Activated T-cell treated with anti-CD3 and anti-CD28 coated beads for 1 hour (primary cell): ENCODE measurements at places on chromosomes 7 and 10.

GRCh38 chr10:99843310-99843709 lies 60.9 kb downstream of the ABCC2 start:
- DNase-seq, result no peak

GRCh38 chr10:76411729-76412435 lies 980.5 kb downstream of the LRMDA start:
- DNase-seq, result no peak

- DNase-seq, result no peak
Observed at GRCh38 chr10:129305046-129305445, 162.0 kb upstream of the MGMT start.

DNA sequence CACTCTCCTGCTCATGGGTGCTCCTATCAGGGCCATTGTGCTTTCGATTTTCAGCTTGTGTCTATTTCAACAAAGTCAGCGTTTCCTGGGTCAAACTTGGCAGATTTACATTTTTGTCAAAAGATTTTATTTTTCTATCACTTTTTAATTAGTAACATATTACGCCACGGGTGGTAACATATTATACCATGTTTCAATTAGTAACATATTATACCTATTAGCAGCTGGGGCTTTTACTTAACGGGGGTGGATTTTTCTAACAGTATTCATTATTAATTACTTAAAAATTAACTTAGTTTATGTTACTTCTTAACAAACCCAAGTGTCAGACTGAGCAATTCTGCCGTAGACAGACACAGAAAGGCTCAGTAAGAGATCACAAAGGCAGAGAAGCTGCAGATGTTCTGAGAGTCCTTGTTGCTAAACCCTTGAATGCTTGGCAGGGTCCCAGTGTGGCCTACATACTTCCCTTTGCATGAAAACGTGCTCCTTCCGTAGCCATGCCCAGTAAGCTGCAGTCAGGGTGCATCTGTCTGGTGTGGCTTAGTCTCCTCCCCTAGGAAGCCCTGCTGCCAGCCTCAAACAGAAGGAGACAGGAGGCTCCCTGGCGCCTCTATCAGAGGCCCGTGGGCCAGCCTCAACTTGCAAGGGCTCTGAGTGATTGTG lies 263.1 kb upstream of the CXCL12 start:
- DNase-seq, result no peak

DNA sequence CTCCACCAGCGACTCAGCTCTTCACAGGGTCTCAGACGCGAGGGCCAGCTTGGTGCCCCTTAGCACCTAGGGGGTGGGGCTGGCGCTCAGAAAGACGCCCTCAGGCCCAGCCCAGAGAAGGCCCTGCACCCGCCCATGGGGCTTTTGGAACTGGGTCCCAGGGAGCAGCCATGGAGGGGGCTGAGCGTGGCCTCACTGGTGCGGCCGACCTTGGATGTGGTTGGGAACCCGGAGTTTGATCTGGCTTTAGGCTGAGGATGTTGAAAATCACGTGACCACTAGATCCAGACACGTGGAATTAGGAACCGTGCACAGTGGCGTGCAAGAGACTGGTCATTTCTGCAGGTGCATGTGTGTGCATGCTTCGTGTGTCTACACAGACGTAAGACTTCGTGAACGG lies 185.4 kb downstream of the DNAJB6 start:
- no peak for DNase-seq

GRCh38 chr10:89649051-89649450 lies 4.0 kb upstream of the PANK1 start:
- no peak for DNase-seq

GRCh38 chr7:74657692-74658177 lies at the start of gene GTF2I:
TSS of gene GTF2I (plus strand) at chr7:74657718. CDS start at chr7:74689129, 31,411 bp downstream.
- peak; percentile 31 for DNase-seq

DNA sequence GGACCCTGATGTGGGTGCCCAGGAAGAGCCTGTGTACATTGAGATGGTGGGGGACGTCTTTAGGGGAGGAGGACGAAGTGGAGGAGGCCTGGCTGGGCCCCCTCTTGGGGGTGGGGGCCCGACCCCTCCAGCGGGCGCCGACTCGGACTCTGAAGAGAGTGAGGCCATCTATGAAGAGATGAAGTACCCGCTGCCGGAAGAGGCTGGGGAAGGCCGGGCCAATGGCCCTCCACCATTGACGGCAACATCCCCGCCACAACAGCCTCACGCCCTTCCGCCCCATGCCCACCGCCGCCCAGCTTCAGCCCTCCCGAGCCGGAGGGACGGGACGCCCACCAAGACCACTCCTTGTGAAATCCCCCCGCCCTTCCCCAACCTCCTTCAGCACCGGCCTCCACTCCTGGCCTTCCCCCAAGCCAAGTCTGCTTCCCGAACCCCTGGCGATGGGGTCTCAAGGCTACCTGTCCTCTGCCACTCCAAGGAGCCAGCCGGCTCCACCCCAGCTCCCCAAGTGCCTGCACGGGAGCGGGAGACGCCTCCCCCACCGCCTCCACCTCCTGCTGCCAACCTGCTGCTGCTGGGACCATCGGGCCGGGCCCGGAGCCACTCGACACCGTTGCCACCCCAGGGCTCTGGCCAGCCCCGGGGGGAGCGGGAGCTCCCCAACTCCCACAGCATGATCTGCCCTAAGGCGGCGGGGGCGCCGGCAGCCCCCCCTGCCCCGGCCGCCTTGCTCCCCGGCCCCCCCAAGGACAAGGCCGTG lies 4.8 kb downstream of the NYAP1 start:
- no peak for DNase-seq

DNA sequence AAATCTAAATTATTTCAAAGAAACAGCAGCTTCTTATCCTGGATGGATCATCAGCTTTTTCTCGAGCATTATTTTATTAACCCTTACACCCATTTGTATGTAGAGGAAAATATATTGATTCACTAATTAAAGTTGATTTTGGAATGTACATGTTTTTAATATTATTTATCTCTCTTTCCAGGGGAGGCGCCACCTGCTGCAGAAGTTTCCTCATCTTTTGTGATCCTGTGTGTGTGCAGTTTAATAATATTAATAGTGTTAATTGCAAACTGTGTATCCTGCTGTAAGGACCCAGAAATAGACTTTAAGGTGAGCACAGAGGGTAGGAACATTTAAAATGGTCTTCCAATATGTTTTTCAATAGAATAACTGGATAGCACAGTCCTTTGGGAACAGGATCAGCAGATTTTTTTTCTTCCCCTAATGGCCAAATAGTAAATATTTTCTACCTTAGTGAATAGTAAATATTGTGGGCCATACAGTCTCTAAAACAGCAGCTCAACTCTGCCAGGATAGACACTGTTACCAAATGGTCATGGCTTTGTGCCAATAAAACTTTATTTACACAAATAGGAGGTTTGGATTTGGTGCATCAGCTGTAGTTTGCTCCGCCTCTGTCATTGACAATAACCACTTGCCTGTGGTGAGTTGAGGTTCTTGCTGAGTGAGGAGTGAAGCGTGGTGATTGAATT lies 30.6 kb downstream of the LMTK2 start:
- no peak for DNase-seq

GRCh38 chr10:76150876-76151288 lies 719.5 kb downstream of the LRMDA start:
- DNase-seq, result no peak

GRCh38 chr7:44291733-44292419 lies 33.5 kb downstream of the CAMK2B start:
- DNase-seq, result no peak

DNA sequence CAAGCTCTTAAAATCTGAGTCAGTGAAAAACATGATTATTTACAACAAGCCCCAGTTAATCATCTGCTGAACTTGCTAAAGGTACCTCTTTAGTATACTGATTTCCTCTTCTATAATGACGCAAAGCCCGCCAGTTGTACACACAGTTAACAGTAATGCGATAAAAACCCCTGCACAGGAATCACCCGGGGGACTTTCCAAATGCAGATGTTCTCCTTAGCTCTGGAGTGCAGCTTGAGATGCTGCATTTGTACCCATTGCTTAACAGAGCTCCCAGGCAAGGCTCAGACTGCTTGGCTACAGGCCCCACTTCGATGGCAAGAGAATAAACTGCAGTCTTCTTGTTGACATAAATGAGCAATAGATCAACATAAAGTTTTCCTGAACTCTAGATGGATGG lies 279.6 kb upstream of the HGF start:
- no peak for DNase-seq

DNA sequence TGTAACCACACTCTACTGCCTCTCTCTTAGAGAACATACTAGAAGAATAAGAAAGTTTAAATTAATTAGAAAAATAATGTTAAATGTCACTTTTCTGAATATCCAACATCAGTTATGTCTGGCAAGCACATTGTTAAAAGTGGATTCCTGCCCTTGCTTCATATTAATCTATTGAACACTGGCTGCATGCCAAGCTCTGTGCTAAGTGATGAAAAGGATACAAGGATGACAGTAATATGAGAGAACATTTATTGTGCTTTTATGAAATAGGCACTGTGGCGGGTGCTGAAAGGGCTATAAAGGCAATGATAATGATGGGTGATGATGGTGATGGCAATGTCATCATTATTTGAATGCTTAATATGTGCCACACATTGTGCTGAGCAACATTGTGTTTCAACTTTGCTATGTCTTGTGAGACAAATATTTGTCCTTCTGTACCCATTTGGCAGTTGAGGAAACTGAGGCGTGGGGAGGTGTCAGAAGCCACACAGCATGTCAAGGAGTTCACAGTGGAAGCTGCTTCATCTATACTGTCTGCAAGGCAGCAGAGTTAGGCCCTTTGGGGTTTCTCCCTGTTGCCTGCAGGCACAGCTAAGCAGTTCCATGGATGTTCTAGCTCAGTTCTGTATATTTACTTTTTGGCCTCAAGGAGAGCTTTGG lies 64.2 kb upstream of the RAPGEF5 start:
- no peak for DNase-seq

- DNase-seq, result no peak
Observed at GRCh38 chr7:8014399-8014798, 45.8 kb downstream of the GLCCI1 start.

DNA sequence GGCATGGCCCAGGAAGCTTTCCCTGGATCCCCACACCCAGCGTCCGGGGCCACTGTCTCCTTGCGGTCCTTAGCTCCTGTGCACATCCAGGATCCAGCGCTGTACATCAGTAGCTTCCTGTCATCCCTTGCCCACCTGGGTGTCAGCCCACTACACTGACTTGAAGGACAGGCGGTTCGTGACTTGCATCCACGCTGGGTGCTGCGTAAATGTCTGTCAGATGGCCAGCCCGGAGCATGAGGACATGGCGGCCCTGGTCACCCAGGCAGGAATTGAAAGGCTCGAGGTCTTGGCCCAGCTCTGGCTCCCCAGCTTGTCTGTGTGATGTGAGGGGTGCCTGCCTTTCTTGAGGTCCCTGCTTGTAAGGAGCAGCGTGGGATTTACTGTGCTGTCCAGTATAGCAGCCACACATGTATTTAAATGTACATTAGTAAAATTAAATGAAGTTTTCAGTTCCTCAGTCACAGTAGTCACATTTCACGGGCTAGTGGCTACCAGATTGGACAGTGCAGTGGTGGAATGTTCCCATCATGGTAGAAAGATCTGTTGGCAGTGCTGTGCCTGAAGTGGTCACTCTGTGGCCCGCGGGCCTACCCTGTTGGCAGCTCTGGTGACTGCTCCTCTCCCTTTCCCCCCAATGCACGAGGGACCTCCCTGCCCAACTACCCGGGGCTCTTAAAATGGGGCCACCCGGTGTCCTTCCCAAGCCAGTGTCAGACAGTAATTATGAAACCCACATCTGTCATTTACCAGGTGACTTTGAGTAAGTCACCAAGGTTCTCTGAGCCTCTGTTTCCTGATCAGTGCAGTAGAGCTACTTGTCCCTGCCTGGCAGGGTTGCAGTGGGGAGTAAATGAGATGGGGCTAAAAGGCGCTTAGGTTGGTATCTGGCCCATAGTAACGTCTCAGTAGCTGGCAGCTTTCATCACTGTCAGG lies 97.8 kb upstream of the PPIF start:
- DNase-seq, result no peak

DNA sequence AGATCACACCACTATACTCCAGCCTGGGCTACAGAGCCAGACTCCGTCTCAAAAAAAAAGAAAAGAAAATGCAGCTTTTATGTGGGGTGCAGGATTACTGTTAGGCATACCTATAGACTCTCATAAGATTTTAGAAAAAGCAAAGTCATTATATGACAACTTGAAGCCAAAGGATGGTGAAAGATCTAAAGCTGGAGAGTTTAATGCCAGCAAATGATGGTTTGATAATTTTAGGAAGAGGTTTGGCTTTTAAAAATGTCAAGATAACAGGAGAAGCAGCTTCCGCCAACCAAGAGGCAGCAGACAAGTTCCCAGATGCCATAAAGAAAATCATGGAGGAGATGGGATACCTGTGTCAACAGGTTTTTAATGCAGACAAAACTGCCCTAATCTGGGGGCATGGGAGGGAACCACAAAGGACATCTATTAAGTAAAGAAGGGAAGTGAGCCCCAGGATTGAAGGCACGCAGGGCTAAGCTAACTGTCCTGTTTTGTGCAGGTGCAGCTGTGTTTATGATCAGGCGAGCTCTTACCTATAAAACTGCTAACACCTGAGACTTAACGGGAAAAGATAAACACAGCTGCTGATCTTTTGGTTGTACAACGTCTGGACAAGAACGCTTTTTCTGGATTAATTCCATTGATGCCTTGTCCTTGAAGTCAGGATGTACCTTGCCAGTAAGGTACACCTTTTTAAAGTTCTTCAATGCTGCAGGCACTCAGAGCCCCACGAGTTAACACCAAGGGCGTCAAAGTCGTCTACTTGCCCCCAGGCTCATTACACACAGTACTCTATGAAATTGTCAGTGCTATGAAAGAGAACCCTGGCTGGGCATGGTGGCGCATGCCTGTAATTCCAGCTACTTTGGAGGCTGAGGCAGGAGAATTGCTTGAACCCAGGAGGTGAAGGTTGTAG lies 10.5 kb upstream of the ANKRD61 start:
- DNase-seq, result no peak

DNA sequence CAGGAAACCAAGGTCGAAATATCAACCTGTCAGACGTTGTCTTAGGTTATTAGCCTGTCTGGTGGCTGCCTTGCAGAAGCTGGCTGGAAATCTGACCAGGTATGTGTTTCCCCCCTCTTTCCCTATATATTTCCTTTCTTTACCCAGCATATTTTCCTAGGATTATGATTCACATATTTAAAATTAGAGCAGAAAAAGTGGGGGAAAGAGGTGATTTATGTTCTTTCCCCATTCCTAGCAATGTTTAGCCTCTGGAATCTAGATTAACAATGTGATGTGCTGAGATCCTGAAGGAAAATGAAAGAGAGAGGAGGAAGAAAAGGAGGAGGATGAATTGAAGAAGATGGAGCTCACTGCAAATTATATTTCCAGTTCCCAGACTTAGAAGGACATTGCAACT lies 421.4 kb upstream of the AUTS2 start:
- DNase-seq, result no peak

- DNase-seq, result no peak
Observed at GRCh38 chr10:13158401-13158800, 3.0 kb upstream of the MCM10 start.

- no peak for DNase-seq
Observed at GRCh38 chr7:149741629-149742028, 31.8 kb downstream of the ZNF467 start.

- DNase-seq, result no peak
Observed at GRCh38 chr7:54485044-54485443, 57.1 kb upstream of the VSTM2A start.

DNA sequence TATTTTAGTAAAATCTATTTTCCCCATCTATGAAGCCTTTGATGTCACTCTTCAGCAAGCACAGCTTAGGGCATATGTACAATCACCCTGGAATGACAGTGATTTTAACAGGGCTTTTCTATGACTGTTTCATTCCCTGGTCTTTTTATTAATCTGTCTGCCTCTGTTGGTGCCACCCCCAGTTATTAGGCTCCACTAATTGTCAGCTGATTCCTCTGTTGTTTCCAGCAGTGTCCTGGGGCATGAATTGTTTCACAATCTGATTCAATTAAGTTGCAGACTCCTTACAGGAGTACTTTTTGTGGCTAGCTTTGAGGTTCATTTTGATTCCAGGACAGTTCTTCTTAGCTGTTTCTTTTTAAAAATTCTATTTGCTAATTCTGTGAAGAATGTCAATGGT lies 38.6 kb downstream of the MYO3A start:
- no peak for DNase-seq
